ENCODE measurements at places on chromosomes 6 and 20.

GRCh38 chr6:113969888-113970804, 802 bp downstream of the HDAC2 start:
- DNase-seq = peak; percentile 72
- H3K4me1 ChIP-seq = peaks cover 14% of the 10 kb centered on the region
- peak overlapping the region; percentile 95 for H3K4me3 ChIP-seq
- no peaks in the 10 kb centered on the region for H3K36me3 ChIP-seq
- no peaks in the 10 kb centered on the region for H3K27me3 ChIP-seq

GRCh38 chr20:58374027-58374850, 14.8 kb upstream of the VAPB start:
- H3K27me3 ChIP-seq = no peaks in the 10 kb centered on the region
- no peak overlapping the region for H3K27ac ChIP-seq
- H3K4me3 ChIP-seq = no peak overlapping the region
- no peaks in the 10 kb centered on the region for H3K36me3 ChIP-seq

DNA sequence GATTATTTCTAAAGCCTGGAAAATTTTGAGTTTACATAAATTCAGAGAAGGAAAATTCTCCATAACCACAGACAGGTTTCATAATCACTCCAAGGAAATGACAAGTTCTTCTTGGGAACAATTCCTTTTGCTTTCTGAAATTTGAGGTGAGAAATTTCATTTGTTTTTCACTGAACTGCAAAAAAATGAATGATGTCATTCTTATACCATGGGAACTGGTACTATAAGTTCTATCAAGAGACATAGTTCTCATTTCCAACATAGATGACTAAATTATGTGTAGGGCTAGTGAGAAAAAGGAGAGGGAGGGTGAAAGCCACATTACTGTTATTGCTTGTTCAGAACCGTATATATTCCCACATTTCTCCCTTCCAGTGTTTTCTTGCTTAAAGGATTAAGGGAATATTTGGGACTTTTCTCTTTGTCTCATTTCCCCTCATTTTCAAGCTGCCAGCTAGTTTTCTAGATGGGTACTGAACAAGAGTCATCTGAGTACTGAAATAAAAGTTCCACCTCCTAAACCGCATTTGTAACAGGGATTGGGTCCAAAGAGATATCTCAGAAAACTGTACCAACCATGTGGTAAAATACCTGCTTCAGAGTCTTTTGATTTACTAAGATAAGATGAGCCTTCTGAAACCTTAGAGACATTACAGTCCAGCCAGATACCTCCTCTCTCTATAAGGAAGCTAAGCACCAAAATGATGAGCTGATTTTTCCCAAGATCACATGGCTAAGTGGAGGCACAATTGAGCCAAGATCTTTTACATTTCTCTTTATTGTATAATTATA, 144.3 kb upstream of the PRDM1 start:
- no peaks in the 10 kb centered on the region for H3K27me3 ChIP-seq
- H3K36me3 ChIP-seq = no peaks in the 10 kb centered on the region
- no peak overlapping the region for H3K4me3 ChIP-seq
- H3K27ac ChIP-seq = no peak overlapping the region
- peak; percentile 30 for DNase-seq

DNA sequence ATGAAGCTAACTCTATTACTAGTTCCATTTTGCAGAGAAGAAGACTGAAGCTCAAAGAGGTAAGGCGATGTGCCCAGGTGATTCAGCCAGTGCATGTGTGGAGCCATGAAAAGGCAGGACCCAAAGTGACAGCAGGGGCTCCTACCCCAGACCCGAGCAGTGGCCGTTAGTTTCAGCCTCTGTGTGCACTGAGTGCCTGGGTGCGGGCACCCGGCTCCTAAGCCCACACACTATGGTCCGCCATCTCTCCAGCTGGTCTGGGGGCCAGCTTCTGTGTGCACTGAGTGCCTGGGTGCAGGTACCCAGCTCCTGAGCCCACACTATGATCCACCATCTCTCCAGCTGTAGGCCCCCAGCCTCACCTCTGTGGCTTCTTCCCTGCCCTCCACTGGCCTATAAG, 123.5 kb upstream of the CST7 start:
- H3K4me1 ChIP-seq = no peaks in the 10 kb centered on the region
- no peak overlapping the region for H3K27ac ChIP-seq
- no peaks in the 10 kb centered on the region for H3K36me3 ChIP-seq

- no peak overlapping the region for H3K27ac ChIP-seq
- H3K4me1 ChIP-seq = peaks cover 11% of the 10 kb centered on the region
- H3K4me3 ChIP-seq = no peak overlapping the region
- DNase-seq = no peak
Observed at GRCh38 chr6:83124553-83124952, 57.1 kb downstream of the DOP1A start.

DNA sequence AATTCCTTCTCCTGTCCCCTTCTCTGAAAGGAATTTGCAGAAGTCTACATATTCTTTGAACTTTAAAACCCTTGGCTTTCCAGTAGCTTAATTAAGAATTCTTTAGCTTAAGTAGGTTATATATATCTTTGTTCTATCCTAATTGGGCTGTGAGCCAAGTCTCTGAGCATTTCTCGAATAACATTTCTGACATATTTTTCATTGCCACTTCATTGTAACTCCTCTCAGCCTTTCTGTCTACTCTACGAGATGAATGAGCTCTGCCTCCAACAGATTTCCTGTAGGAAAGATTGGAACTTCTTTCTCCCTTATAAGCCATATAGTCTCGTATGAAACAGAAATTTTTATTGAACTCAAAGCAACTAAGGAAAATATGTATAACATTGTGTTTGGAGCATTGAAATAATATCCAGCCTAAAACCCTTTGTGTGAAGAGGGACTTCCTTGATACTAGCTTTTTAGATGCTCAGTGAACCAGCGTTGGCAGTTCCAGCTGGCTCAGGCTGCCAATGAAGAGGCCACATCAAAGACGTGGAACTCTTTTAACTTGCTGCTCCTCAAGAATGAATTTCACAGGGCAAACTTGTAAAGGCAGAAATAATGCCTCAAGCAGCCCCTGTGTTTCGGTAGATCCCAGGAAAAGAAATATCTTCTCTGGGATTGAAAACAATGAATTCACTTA, 87.7 kb upstream of the NOX3 start:
- H3K4me3 ChIP-seq = no peak overlapping the region
- H3K27ac ChIP-seq = no peak overlapping the region
- H3K36me3 ChIP-seq = no peaks in the 10 kb centered on the region
- no peak for DNase-seq
- H3K27me3 ChIP-seq = no peaks in the 10 kb centered on the region
- H3K4me1 ChIP-seq = no peaks in the 10 kb centered on the region

- no peaks in the 10 kb centered on the region for H3K36me3 ChIP-seq
- H3K27ac ChIP-seq = peak overlapping the region; percentile 50
- H3K4me1 ChIP-seq = peaks cover 37% of the 10 kb centered on the region
- peak overlapping the region; percentile 45 for H3K4me3 ChIP-seq
- no peaks in the 10 kb centered on the region for H3K27me3 ChIP-seq
Observed at GRCh38 chr6:7787137-7787608, 61.3 kb downstream of the BMP6 start.

DNA sequence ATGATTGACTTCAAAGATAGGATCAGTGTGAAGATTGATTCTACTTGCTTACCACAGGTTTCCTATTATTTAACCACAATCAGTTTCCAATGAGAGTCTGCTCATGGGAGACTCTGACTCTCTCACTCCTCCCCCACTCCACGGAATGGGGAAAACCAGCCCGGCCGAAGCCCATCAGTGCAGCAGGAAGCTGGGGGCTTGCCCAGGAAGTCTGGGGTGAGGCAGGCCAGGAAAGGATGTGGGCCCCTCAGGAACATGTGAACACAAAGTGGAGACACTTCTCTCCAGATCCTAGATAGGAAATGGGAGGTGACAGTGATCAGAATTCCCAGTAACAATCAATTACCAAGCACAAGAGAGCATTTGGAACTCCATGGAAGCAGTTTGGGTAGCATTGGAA, 144.2 kb downstream of the TTLL2 start:
- no peaks in the 10 kb centered on the region for H3K27me3 ChIP-seq
- no peak for DNase-seq
- no peak overlapping the region for H3K4me3 ChIP-seq
- no peak overlapping the region for H3K27ac ChIP-seq
- no peaks in the 10 kb centered on the region for H3K36me3 ChIP-seq

GRCh38 chr6:35007016-35007415, 118.0 kb downstream of the ANKS1A start:
- no peaks in the 10 kb centered on the region for H3K4me1 ChIP-seq
- no peak overlapping the region for H3K4me3 ChIP-seq
- no peaks in the 10 kb centered on the region for H3K36me3 ChIP-seq
- no peak overlapping the region for H3K27ac ChIP-seq

DNA sequence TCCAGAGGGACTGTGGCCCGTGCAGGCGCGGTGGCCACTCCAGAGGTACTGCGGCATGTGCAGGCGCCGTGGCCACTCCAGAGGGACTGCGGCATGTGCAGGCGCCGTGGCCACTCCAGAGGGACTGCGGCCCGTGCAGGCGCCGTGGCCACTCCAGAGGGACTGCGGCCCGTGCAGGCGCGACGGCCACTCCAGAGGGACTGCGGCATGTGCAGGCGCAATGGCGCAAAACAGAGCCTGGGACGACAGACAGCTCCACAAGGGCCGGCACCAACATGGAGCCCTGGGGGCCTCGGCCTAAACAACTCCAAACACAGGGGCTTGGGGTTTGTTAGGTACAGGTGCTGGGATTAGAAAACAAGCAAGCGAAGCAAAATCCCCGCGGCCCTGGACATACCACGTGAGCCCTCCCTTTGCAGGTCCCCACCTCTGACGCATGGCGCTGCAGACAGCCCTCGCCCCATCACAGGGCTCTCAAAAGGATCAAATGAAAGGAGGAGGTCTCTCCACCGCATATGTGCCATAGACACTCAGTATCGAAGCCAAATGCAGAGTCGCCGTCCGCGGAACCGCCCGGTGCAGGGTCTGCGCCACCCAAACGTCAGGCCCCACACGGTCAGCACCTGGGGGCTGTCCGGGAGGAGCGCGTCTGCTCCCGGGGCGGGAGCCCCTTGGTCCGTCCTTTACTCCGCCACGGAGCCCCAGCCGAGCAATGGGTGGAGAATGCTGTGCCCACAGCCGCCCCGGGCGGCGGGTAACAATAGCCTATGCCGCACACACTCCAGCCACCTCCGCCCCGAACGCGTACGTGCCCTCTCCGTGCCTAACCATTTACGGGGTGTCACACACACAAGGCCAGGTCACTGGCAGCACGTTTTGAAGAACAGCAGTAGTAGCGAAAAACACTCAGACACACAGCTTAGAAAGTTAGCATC, 85.7 kb downstream of the TAF4 start:
- H3K36me3 ChIP-seq = no peaks in the 10 kb centered on the region
- no peaks in the 10 kb centered on the region for H3K27me3 ChIP-seq
- no peak overlapping the region for H3K27ac ChIP-seq
- no peak overlapping the region for H3K4me3 ChIP-seq
- DNase-seq = no peak

GRCh38 chr6:137305691-137306090, 86.5 kb upstream of the IFNGR1 start:
- H3K36me3 ChIP-seq = no peaks in the 10 kb centered on the region
- H3K27me3 ChIP-seq = 0 out of 2 replicates have a peak, but pooled peaks cover 7% of the 10 kb centered on the region
- H3K4me1 ChIP-seq = 0 out of 2 replicates have a peak, but pooled peaks cover 4% of the 10 kb centered on the region
- no peak overlapping the region for H3K4me3 ChIP-seq
- no peak for DNase-seq

- H3K4me1 ChIP-seq = no peaks in the 10 kb centered on the region
- no peaks in the 10 kb centered on the region for H3K36me3 ChIP-seq
- no peaks in the 10 kb centered on the region for H3K27me3 ChIP-seq
- DNase-seq = no peak
Observed at GRCh38 chr6:26252077-26252472, 112.9 kb upstream of the BTN3A2 start.

GRCh38 chr6:70041411-70041810, 175.1 kb downstream of the COL19A1 start:
- H3K27me3 ChIP-seq = no peaks in the 10 kb centered on the region
- H3K4me1 ChIP-seq = no peaks in the 10 kb centered on the region
- no peaks in the 10 kb centered on the region for H3K36me3 ChIP-seq
- H3K4me3 ChIP-seq = no peak overlapping the region

- no peaks in the 10 kb centered on the region for H3K36me3 ChIP-seq
- peak; percentile 68 for DNase-seq
- peaks cover 16% of the 10 kb centered on the region for H3K27me3 ChIP-seq
- H3K27ac ChIP-seq = no peak overlapping the region
- peak overlapping the region; percentile 70 for H3K4me3 ChIP-seq
Observed at GRCh38 chr20:25057234-25058050, 497 bp downstream of the ACSS1 start.

- no peak for DNase-seq
- H3K27ac ChIP-seq = no peak overlapping the region
- peaks cover 21% of the 10 kb centered on the region for H3K27me3 ChIP-seq
Observed at GRCh38 chr20:49415005-49415667, 67.3 kb downstream of the KCNB1 start.

GRCh38 chr6:39561536-39562266, 163.5 kb downstream of the KIF6 start:
- no peaks in the 10 kb centered on the region for H3K27me3 ChIP-seq
- H3K36me3 ChIP-seq = no peaks in the 10 kb centered on the region
- H3K27ac ChIP-seq = no peak overlapping the region
- peaks cover 19% of the 10 kb centered on the region for H3K4me1 ChIP-seq
- peak; percentile 33 for DNase-seq

GRCh38 chr6:15735567-15736265, 72.9 kb upstream of the DTNBP1 start:
- DNase-seq = peak; percentile 22
- peaks cover 33% of the 10 kb centered on the region for H3K27me3 ChIP-seq
- no peak overlapping the region for H3K27ac ChIP-seq
- H3K4me3 ChIP-seq = no peak overlapping the region
- H3K4me1 ChIP-seq = no peaks in the 10 kb centered on the region
- H3K36me3 ChIP-seq = no peaks in the 10 kb centered on the region

GRCh38 chr20:47551841-47552240, 50.2 kb downstream of the NCOA3 start:
- no peak overlapping the region for H3K4me3 ChIP-seq
- H3K27ac ChIP-seq = no peak overlapping the region
- peaks cover under 1% of the 10 kb centered on the region for H3K4me1 ChIP-seq
- peak; percentile 44 for DNase-seq
- no peaks in the 10 kb centered on the region for H3K27me3 ChIP-seq
- no peaks in the 10 kb centered on the region for H3K36me3 ChIP-seq

- H3K36me3 ChIP-seq = no peaks in the 10 kb centered on the region
- no peak overlapping the region for H3K4me3 ChIP-seq
- H3K27me3 ChIP-seq = peaks cover 65% of the 10 kb centered on the region
- no peaks in the 10 kb centered on the region for H3K4me1 ChIP-seq
- no peak for DNase-seq
Observed at GRCh38 chr6:30386166-30386565, 41.2 kb downstream of the RPP21 start.
